ENCODE measurements at places on chromosomes 3 and 15. TPM values are rescaled to one million over a fixed set of nuclear protein-coding genes. Genes with fewer than 3 reads are reported as not detected.
A peak's percentile ranks its signal among the peaks of the same experiment; 100 is the strongest.

The TRAIP gene
- total RNA-seq: 16.1 TPM

GRCh38 chr3:23659840-23660430 lies 145.8 kb upstream of the UBE2E1 start:
- no peak for DNase-seq

- peak; percentile 78 for DNase-seq
Observed at GRCh38 chr15:29821416-29822099, 710 bp downstream of the TJP1 start.

- peak; percentile 3 for DNase-seq
Observed at GRCh38 chr3:25084016-25084415, 344.0 kb upstream of the RARB start.

- no peak for DNase-seq
Observed at GRCh38 chr3:124422805-124423204, 307.4 kb upstream of the UMPS start.

- DNase-seq: no peak
Observed at GRCh38 chr3:184148076-184148475, 7.1 kb upstream of the DVL3 start.

GRCh38 chr15:62807539-62808130 lies 234.9 kb upstream of the TPM1 start:
- DNase-seq: no peak
